ENCODE measurements at places on chromosomes 1 and 21.

GRCh38 chr1:61289232-61290098 lies 207.1 kb downstream of the NFIA start:
- DNase-seq: no peak

DNA sequence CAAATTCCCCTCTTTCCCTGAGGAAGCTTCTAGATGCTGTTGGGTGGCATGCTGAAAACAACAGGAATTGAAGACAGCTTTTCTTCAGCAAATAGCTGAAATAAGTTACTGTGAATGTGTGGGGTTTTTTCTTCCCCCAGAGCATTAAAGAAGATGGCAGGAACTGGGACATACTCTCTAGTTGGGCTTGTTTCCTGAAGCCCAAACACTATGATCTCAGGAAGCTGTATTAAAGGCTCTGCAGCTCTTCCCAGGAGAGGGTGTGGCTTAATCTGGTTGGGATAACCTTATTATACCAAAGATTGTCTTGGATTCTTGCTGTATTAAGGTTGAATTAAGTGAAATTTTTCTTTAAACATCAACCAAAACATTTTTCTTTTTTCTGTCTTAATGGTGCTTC lies 64.9 kb upstream of the LMO4 start:
- DNase-seq: no peak

GRCh38 chr1:236120721-236121153 lies 21.6 kb upstream of the GPR137B start:
- DNase-seq: no peak

- peak; percentile 9 for DNase-seq
Measured at GRCh38 chr1:185734929-185735700, 924 bp downstream of the HMCN1 start.

GRCh38 chr21:32977216-32977615 lies 48.5 kb upstream of the OLIG2 start:
- no peak for DNase-seq

DNA sequence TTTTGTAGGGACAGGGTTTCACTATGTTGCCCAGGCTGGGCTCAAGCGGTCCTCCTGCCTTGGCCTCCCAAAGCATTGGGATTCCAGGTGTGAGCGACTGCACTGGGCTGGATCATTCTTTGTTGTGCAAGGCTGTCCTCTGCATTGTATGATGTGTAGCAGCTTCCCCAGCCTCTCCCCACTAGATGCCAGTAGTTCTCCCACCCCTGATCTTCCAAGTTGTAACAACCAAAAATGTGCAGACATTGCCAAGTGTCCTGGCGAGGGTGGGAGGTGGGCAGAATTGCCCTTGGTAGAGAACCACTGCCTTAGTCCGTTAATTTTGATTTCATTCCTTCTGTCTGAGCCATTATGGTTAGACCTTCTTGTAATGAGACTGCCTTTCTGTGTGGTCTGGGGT lies 7.2 kb downstream of the GALNT2 start:
- DNase-seq: no peak

DNA sequence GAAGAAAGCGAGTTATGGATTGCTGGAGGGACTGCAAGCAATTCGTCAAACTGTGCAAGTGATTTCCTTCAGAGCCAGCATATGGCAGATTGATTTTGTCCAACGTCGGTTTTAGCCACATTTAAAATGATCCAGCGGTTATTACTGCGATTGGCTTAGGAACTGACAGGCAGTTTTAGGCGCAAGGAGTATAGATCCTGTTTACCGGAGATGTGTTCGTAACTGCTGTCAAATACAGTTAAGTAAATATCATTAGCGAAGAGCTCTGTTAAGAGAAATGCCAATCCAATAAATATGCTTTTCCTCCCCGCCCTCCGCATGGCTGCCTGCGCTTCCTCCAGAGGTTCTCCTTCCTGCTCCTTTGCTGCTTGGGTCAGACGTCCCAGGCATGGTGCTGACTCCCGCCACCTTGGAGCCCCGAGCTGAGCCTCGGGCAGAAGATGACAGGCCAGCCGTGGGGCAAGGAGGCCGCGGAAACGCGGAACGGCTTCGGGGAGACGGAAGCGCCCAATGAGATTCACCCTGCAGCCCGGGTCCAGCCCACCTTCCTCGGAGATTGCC lies 9.4 kb upstream of the BARHL2 start:
- no peak for DNase-seq

DNA sequence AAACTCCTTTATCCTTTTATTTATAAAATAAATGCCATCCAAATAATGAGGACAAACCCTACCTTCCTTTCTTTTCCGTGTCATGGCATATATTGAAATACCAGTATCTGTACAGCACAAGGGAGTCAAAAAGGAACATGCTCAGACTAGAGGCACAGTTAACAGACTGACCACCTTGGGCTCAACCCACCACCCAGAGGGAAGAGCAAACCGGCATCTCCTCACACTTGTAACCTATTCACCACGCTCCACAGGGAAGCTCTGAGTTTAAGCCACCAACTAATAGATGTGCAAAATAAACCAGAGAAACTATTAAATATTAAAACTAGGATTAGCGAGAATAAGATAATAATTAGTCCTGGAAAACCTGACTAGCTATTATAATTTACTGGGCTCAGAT lies 112.7 kb downstream of the SIPA1L2 start:
- no peak for DNase-seq

- DNase-seq: no peak
Measured at GRCh38 chr1:153649137-153649862, 9.2 kb upstream of the SNAPIN start.

- DNase-seq: no peak
Measured at GRCh38 chr1:180249725-180250498, 19.8 kb downstream of the LHX4 start.

- DNase-seq: no peak
Measured at GRCh38 chr1:9821710-9822109, 2.1 kb downstream of the CLSTN1 start.

- no peak for DNase-seq
Measured at GRCh38 chr1:20497506-20497905, 10.4 kb downstream of the MUL1 start.

- no peak for DNase-seq
Measured at GRCh38 chr1:47757226-47757975, 239.8 kb downstream of the TRABD2B start.

GRCh38 chr1:150018165-150018564 lies 7.6 kb upstream of the OTUD7B start:
- DNase-seq: no peak

DNA sequence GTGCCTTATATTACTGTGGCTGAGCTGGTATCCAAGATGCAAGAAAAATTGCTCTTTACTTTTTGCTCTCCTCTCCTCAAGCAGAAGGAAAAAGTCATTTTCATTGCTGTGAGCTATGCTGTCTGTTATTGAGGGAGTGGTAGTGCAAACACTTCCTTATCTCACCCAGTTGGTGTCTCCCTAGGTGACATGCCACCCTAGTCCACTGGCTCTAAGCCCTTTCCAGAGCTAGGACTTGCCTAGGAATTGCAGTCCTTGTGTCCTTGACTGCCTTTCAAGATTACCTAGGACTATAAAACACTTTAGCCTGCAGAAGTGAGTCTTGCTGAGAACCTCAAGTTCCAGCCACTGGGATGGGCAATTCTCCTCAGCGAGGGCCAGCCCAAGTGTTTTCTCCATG lies 458.3 kb downstream of the MRPL39 start:
- no peak for DNase-seq

DNA sequence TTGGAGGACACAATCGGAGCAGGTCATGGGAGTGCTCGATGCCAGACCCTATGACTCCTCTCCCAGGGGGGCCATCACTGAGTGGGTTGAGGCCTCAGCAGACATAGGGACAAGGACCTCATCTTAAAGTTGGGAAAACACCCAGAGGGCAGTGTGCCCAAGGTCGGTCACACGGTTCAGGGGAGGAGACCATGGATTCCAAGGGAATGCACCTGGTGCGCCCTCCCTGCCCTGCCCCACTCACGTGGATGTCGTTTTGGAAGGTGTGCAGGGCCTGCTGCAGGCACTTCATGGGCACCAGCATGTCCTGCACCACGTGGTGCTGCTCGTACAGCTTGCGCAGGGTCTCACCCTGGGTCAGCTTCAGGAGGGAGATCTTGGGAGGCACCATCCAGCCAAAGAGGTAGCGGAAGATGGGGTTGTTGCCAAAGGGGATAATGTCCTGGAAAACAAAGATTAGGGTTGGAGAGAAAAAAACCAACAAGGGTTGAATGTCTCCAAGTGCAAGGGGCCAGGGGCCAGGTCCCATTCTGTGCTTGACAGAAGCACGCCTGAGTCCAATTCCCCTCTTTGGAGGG lies 33.1 kb downstream of the DHCR24 start:
- no peak for DNase-seq

DNA sequence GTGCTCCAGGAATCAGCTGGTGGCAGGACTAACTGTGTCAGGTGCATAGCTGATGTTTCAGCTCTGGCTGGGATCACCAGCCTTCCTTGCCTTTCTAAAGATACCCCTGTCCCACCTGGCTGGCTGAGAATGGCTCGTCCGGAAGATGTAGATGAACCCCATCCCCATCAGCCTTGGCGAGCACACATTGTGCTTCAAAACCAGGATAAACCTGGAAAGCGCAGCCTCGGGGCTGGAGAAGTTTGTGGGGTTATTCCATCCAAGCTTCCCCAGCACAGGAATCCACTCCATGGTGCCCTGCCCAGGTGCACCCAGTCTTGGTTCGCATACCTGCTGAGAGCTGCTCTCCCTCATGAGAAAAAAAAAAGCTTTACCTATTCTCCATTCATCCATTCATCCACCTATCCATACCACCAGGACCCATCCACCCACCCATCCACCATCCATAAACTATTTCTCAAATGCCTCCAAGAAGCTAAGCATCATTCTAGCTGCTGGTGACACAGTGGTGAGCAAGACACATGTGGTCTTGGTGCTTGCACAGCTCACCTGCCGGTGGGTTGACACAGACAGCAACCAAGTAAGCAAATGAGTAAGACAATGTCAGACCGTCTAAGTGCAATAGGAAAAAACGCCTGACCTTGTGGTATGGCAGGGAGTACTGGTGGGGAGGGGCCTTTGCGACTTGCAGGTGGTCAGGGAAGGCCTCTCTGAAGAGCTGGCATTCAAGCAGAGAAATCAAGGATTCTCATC lies 94.0 kb downstream of the DMRTB1 start:
- DNase-seq: no peak

GRCh38 chr1:114206392-114206791 lies 52.7 kb upstream of the SYT6 start:
- DNase-seq: no peak

DNA sequence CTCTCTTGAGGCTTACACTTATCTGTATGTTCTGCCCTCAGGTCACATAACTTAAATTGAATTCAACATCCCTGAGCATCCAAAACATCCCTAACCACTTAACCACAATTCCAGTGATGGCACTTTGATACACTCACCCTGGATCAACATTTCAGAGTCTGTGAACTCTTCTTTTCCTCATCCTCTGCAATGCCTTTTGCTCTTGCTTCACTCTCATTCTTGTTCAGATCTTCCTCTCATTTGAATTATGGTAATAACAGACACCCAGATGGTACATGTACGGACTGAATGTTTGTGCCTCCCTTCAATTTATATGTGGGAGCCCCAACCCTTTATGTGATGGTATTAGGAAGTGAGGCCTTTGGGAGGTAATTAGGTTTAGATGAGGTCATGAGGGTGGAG lies 33.4 kb downstream of the PTGER3 start:
- DNase-seq: peak; percentile 37

DNA sequence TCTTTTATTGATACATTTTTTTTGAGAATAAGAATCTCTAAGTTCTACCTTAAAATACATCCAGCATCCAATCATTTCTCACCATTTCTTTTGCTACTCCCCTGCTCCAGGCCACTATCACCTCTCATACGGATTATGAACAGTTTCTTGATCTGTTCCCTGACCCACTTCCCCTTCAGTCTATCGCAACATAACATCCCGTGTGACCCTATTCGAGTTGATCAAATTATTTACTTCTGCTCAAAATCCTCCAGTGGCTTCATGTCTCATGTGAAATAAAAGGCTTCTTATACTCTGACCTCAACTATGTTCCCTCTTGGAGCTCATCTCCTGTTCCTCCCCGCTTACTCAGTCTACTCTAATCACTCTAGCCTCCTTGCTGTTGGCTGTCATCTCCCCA lies 5.2 kb downstream of the ALG14 start:
- no peak for DNase-seq

GRCh38 chr1:64508629-64509028 lies 38.7 kb downstream of the CACHD1 start:
- DNase-seq: no peak

DNA sequence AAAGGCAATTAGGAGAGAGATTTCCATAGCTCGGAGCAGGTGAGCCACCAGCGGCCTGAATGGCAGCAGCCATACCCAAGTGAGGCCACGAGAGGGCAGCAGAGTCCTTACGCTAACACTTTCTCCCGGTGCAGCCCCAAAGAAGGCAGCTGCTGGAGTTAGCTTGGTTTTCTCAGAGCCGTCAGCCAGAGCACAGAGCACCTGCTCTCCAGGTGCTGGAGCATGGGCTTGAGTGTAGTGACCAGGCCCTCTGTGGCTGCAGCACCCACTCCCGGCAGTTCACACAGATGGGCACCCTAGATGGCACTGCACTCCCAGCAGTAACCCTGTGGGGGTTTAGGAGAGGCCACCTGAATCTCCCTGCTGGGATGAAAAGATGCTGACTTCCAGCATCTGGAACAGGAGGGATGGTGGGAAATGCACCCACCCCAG lies 45.8 kb downstream of the TMCC2 start:
- peak; percentile 89 for DNase-seq

DNA sequence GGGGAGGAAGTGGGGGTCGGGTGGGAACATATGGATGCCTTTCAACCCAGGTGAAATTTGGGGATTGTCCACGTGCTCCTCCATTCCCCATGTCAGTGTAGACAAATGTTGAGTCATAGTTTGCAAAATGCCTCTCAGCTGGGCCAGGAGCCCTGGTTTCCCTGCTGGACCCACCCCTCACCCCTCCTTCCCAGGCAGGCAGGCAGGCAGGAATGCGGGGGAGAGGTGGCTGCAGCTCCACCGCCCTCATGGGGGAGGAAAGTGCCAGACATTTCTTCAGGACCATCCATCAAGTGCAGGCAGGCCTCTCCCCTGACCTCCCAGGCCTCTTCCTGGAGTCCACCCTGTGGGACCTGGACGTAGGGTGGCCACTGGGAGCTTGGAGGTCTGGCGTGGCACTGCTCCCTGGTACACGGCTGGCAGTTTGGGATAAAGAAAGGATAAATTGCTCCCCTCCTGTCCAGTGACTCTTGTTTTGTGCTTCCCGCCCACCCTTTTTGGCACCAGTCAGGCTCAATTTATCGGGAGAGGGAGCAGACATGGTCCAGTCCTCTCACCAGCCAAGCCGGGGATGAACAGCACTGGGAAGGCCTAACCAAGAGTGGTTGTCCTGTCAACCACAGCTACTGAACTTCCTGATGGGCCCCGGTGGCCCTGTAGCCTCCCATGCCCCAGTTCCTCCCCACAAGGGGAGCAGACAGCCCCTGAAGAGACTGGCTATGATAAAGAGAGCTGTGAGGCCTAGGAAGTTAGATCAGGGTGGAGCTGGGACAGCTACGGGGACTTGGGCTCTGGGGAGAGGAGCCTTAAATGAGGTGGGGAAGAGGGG lies 18.9 kb downstream of the NPR1 start:
- DNase-seq: peak; percentile 35

DNA sequence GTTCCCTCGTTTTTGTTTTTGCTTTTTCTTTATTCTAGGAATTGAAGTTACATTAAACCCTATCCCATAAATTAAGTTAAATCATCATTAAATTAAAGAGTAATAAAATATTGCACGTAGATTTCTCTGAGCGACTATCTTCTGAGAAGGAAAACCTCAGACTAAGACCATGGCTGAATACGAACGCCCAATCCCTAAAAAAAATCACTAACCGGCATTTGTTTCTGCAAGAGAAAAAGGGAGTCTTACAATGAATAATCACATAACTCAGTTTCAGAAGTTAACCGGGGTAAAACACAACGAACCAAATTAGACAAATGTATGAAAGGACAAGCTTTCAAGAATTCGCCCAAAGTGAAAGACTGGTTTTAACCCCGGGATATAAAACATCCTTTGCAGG lies 1.3 kb downstream of the PIK3R3 start:
- DNase-seq: no peak
